Central memory CD4-positive, alpha-beta T cell (primary cell): ENCODE measurements at places on chromosomes 11 and 22.

GRCh38 chr11:84163116-84163515 is 876.9 kb upstream of the CCDC90B start:
- DNase-seq: no peak

- DNase-seq: no peak
These were observed 96.6 kb downstream of the SEZ6L start for GRCh38 chr22:26265909-26266308.

DNA sequence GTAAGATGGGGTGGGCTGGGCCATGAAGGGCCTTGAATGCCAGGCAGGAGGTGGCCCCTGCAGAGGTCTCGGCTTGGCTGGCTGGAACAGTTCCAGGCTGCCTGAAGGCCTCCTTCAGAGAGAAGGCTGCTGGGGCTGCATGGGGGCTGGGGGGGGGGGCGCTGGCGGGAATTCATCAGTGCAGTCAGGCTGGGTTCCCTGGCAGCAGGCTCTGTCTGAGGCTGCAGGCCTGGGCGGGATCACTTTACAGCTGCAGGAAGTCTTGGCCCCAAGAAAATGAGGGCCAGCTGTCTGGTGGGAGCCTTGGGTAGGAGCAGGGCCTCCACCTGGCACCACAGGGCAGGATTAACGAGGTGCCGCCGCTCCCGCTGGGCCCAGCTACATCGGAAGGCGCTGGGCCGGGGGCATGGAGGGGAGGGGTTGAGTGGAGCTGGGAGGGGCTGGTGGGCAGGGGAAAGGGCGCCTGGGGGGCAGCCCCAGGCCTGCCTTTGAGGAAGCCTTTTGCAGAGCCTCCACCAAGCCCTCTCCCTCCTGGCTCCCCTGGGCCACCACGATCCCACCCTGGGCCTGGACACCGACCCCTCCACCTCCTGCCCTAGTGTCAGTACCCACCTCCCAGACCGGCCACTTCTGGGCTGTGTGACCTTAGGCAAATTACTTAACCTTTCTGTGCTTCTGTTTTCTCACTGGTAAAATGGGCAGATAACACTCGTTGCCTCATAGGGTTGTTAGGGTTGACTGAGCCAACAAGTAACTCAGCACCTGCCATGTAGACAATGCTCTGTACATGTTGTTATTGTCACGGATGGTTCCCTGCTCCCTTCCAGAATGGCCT is 31.0 kb upstream of the HMOX1 start:
- DNase-seq: no peak

- DNase-seq: no peak
These were observed 18.8 kb downstream of the P2RY2 start for GRCh38 chr11:73236854-73237253.

- no peak for DNase-seq
These were observed 100.4 kb upstream of the DDI1 start for GRCh38 chr11:103936059-103936458.

DNA sequence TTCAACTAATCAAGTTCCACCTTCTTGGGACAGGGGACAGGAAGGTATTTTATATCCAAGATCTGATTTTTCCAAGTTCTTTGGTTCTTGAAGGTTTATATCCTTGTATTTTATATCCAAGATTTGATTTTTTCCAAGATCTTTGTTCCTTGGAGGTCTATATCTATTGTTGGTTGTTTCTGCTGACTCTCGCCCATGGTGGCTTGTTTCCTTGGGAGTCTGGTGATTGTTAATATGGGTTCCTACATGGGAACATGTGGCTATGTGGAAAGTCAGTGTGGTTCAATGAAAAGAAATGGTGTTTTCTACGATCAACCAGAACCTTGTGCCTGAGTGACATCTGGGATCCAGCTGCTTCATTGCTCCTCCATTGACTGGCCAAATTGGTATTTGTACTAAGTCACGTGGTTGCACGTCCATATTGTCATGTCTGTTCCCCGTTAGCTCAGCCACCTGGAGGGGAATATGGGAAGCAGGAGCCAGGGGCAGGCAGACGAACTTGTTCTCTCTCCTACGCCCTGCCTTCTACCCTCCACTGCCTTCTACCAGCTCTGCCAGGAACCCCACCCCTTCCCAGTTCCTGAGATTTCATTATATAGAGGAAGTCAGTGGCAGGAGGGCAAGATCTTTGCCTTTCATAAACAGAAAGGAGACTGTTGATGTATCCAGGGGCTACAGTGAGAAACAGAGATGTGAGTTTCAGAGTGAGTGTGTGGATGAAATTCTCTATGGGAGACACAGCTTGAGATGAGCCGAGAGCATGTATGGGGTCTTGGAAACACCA is 11.1 kb upstream of the CSF2RB start:
- no peak for DNase-seq

DNA sequence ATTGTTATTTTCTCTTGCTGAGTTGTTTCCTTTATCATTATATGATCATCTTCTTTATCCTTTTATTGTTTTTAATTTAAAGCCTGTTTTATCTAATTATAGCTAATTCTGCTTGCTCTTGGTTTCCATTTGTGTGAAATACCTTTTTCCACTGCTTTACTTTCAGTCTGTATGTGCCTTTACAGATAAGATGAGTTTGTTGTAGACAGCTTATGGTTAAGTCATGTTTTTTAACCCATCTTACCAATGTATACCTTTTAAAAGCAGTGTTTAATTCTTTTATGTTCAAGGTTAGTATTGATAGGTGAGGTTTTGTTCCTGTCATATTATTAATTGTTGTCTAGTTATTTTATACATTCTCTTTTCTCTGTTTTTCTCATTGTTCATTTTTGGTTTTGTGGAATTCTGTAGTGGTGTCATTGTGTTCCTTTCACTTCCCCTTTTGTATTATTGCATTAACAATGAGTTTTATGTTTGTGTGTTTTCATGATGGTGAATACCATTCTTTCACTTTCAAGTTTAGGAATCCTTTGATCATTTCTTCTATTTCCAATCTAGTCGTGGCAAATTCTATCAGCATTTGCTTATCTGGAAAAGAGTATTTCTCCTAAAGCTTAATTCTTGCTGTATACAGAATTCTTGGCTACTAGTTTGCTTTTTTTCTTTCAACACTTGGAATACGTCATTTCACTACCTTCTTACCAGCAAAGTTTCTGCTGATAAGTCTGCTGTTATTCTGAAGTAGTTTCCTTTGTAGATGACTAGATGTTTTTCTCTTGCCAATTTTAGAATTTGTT is 21.8 kb downstream of the OR5AN1 start:
- no peak for DNase-seq

DNA sequence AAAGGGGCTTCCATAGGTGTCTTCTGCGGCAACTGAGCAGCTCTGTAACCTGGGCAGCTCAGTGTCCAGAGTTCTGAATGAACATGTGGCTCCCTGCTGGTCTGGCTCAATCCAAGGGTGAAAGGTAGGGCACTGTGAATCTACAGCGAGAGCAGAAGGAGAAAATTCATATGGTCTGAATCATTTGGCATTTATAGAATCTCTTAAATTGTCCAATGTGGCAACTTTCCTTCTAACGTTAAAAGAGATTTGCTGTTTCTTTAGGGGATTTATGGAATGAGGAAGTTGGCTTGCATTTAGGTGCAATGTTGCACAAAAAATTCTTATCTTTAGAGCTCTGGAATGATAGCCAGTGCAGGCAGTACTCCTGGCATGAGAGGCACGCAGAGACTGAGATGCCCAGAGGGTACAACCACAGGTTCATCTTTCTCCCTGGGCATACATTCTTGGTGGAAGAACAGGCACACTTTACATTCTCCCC is 17.0 kb downstream of the ATXN10 start:
- DNase-seq: no peak
